Brain (organoid and tissue), 16 donors: ENCODE measurements at places on chromosomes 1 and 21. TPM values are rescaled to one million over a fixed set of nuclear protein-coding genes. Genes with fewer than 3 reads are reported as not detected.

MAN1C1 gene
- polyA plus RNA-seq: 56.4 TPM

EXOC8 gene
- 3.4 TPM for polyA plus RNA-seq

CBS gene
- 31.2 TPM for polyA plus RNA-seq

PEAR1 gene
- polyA plus RNA-seq: 2.2 TPM

CFAP45 gene
- polyA plus RNA-seq: 0.98 TPM

HCRTR1 gene
- not detected for polyA plus RNA-seq

DNA sequence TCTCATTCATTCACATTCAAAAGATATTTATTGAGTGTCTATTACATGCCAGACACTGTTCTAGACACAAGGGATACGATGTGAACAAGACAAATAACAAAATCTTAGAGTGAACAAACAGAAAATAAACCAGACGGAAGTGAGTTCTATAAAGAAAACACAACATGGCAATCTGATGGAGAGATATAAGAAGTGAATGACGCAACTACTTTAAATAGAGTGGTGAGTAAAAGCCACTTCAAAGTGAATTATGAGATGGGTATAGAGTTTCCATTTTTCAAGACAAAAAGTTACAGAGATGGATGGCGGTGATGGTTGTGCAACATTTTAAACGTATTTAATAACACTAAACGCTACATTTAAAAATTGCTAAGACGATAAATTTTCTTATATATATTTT lies 75.4 kb downstream of the CEP170 start:
- no peak for DNase-seq

DNA sequence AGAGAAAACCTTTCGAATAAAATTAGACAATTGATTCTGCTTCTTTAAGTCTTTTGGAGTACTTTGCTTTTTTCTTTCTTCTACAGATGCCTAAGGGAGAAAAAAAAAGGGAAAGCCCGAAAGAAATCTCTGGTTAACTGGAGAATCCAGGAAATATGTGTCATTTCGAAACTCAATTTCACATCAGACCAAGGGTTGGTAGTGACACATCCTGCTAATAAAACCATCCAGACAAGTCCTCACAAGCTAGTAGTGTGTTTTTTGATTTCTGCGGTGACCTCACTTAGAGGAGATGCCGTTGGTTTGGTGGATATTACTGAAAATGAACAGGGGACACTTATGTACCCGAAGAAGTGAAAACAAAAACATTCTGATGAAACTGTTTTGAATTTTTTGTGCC lies 726.5 kb upstream of the ADAMTS5 start:
- no peak for DNase-seq

GRCh38 chr1:2111674-2112035 lies 61.4 kb downstream of the PRKCZ start:
- no peak for DNase-seq

GRCh38 chr1:224124220-224124619 lies 10.3 kb downstream of the FBXO28 start:
- DNase-seq: no peak

- no peak for DNase-seq
Observed at GRCh38 chr1:13935336-13935735, 235.3 kb downstream of the PRDM2 start.

DNA sequence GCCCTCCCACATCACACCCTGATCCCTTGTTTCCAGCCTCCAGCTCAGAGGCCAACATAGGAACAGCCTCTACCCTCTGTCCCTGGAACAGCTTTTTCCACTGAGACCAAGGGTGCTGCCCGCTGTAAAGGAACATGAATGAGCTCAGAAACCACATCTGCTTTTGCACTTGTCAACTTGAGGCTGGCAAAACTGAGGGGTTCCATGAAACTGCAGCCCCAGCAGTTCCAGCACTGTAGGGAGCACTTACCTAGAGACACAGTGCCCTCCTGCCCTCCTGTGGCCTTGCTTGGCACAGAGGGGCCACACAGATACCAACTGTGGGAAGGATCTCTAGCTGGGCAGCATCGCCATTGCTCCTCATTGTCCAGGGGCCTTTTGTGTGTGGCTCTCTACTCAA lies 51.7 kb downstream of the ITPKB start:
- DNase-seq: no peak

- peak; percentile 78 for DNase-seq
Observed at GRCh38 chr1:27296773-27297291, 25.1 kb upstream of the TMEM222 start.

DNA sequence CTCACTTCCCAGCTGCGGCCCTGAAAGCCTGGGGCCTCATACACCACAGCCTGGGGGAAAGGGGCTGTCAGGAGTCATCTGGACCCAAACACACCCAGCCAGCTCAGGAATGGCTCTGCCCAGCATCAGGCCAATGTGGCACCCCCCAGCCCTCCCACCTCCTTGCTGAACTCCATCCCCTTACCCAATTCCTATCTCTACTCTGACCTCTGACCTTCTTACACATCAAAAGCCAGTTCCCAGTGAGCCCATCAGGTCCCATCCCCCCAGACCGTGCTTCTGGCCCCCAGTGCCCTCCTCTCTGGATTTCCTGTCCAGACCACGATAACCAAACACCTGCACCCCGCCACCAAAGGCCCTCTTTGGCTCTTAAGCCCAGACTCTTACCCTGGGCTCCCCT lies 16.3 kb downstream of the CRYBG2 start:
- DNase-seq: no peak

DNA sequence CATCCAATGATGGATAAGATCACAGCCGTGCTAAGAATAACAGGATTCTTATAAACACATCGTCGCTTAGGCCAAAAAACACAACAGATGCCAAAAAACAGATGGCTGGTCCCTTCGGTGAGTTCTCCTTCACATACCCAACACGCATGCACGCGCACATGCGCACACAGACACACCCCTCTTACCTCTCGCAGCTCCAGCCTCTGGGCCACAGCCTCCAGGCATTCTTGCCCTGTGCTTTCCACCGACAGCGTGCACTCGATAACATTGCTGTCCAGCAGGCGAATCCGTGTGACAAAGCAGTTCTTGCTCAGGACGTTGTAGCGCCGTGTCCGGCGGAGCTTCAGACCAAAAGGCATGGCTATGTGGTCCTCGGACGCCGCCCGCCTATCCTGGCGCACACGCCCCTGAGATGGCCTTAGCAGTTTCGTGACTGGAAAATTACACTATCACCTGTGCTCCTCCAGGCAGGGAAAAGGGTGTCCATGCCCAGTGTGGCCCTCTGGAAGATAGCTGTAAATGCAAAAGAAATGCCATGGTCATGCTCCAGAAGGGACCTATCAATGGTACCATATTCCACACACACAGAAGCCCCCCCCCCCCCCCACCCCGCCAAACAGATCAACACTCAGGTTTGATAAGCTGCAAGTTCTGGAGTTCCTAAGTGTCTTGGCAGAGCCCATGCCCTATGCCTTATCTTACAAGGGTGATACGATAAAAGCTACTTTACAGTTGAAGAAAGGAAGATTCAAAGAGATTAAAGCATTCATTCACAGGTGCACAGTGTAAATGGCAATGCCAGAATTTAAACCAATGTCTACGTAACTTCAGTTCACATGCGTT lies 86.7 kb downstream of the PTPN14 start:
- no peak for DNase-seq

GRCh38 chr1:184788970-184789369 lies 34.3 kb upstream of the EDEM3 start:
- no peak for DNase-seq

DNA sequence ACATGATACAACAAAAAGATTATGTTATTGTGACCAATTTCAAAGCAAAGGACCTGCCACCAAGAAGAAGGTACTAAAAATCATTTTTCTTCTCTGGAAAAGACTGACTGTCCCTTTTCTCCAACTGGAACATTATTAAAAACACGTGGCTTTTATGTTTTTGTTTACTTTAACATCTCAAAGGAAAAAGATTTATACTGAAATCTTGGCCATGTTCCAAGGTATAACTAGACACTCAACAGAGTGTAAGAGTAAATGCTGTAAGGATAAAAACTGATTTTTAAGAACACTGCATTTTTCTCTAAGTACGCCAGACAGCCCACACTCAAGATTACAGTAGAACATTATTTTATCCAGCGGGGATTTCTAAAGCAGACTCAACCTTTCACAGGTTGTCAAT lies 62.1 kb downstream of the BRWD1 start:
- DNase-seq: peak; percentile 2

GRCh38 chr1:20439282-20439681 lies 46.7 kb downstream of the CAMK2N1 start:
- DNase-seq: no peak

DNA sequence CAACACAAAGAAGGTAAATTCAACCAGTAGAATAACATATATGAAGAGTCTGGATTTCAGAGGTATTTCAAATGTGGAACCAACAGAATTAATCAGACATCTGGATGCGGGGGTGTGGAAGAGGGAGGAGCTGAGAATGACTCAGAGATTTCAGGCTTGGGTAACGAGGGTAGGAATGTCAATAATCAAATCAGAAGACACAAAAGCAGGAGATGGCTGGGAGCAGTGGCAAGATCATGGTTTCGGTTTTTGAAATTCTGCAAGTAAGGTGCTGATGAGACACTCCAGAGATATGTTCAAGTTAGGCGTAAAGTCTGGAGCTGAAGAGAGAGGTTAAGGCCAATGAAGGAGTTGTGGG lies 64.0 kb downstream of the PLPPR5 start:
- no peak for DNase-seq

- no peak for DNase-seq
Observed at GRCh38 chr1:38274974-38275373, 228.4 kb upstream of the POU3F1 start.

DNA sequence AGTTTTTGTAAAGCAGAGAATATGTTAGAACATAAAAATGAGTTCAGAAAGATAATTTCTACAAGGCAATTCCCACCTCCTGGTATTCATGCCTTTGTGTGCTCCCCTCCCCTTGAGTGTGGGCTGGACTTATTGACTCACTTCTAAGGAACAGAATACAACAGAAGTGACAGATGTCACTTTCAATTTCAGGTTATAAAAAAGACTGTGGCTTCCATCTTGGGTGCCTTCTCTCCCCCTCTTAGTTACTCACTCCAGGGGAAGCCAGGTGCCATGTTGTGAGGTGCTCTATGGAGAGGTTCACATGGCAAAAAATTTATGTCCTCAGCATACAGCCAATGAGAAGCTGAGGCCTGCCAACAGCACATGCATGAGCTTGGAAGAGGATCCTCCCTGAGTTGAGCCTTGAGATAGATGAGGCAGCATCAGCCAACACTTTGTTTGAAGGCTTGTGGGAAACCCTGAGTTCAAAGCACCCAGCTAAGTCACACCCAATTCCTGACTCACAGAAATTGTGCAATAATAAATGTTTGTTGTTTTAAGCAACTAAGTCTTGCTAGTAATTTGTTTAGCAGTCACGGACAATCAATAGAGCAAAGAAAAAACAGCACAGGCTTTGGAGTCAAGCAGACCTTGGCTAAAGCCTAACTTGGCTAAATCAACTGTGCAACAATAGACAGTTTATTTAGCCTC lies 73.5 kb upstream of the NGF start:
- DNase-seq: no peak

GRCh38 chr1:234610061-234610665 lies at the start of gene IRF2BP2:
Gene IRF2BP2 (minus strand): TSS chr1:234610178. CDS start chr1:234609494, 684 bp downstream.
- DNase-seq: peak; percentile 93
